ENCODE measurements at places on chromosomes 4 and X. TPM values are rescaled to one million over a fixed set of nuclear protein-coding genes. Genes with fewer than 3 reads are reported as not detected.

DNA sequence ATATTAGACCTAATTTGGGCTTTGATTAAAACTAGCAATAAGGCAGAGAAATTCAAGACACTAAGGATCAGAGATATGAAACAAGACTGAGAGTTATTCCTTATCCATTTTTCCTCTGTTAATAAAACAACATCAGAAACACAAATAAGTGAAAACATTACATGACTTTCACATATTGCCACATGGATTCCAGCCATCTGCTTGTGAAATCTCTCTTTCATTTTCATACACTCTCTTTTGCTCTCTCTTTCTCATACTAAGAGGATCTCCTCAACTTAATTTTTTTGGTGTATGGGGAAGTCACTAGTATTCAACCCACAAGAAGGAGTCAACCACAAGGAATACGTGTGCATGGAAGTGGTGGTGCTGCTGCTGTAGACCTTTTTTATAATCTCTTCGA lies 183.0 kb downstream of the LDB2 start:
- no peaks in the 10 kb centered on the region for H3K27me3 ChIP-seq
- no peaks in the 10 kb centered on the region for H3K36me3 ChIP-seq
- no peak overlapping the region for H3K27ac ChIP-seq
- DNase-seq = no peak
- no peak overlapping the region for H3K4me3 ChIP-seq

DNA sequence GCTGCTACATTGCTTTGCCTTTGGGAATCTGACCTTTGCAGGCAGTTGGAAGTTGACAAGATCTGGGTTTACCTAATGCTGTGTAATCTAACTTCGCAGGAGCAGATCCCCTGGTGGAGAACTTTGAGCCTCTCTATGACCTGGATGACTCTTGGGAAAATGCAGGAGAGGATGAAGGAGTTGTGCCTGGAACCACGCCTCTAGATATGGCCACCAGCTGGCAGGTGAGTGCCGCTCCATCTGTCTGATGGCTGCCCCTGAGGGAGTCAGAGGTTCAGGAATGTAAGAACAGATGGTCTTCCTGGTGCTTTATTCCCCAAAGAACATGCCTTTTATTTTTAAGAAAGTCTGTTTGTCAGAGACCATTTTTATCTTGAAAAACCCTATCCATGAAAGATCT lies 109.3 kb downstream of the NFKB1 start:
- no peaks in the 10 kb centered on the region for H3K27me3 ChIP-seq
- DNase-seq = no peak
- H3K36me3 ChIP-seq = peaks cover 32% of the 10 kb centered on the region
- H3K4me3 ChIP-seq = no peak overlapping the region
- H3K27ac ChIP-seq = no peak overlapping the region
- no peaks in the 10 kb centered on the region for H3K4me1 ChIP-seq

DNA sequence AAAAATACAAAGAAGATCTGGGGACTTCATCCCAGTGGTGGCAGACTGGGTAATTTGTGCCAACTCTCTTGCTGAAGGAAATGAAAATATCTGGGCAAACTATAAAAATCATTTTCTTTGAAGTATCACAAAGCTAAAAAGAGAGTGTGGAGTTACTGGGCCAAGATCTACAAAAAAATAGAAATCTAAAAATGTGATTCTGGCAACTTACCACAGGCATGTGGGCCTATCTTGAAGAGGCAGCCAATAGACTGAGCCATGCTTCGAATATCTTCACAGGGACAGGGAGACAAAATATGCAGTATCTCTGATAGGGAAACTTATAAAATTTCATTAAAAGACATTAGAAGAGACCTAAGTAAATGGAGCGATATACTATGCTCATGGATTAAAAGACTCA lies 168.8 kb downstream of the RCHY1 start:
- no peaks in the 10 kb centered on the region for H3K4me1 ChIP-seq
- H3K27ac ChIP-seq = no peak overlapping the region
- H3K4me3 ChIP-seq = no peak overlapping the region
- no peak for DNase-seq
- no peaks in the 10 kb centered on the region for H3K27me3 ChIP-seq
- no peaks in the 10 kb centered on the region for H3K36me3 ChIP-seq

FAM156A gene
- 20.0 TPM for total RNA-seq

- no peak for DNase-seq
- no peaks in the 10 kb centered on the region for H3K4me1 ChIP-seq
- H3K27me3 ChIP-seq = no peaks in the 10 kb centered on the region
- no peak overlapping the region for H3K4me3 ChIP-seq
- peak overlapping the region; percentile 15 for H3K27ac ChIP-seq
These were observed 37.5 kb upstream of the ADH1C start for GRCh38 chr4:99390055-99390454.

CPZ gene
- 1.5 TPM for total RNA-seq

GRCh38 chr4:107654694-107655093 lies 65.3 kb downstream of the PAPSS1 start:
- no peaks in the 10 kb centered on the region for H3K27me3 ChIP-seq
- no peak for DNase-seq
- H3K4me1 ChIP-seq = no peaks in the 10 kb centered on the region
- H3K27ac ChIP-seq = no peak overlapping the region
- no peak overlapping the region for H3K4me3 ChIP-seq

UGT2A2 gene
- total RNA-seq = not detected

- no peak overlapping the region for H3K4me3 ChIP-seq
- no peaks in the 10 kb centered on the region for H3K27me3 ChIP-seq
- H3K36me3 ChIP-seq = no peaks in the 10 kb centered on the region
- H3K4me1 ChIP-seq = no peaks in the 10 kb centered on the region
These were observed 782.2 kb downstream of the ARAP2 start for GRCh38 chr4:35461931-35462659.

- H3K27me3 ChIP-seq = no peaks in the 10 kb centered on the region
- H3K36me3 ChIP-seq = no peaks in the 10 kb centered on the region
- DNase-seq = no peak
- no peak overlapping the region for H3K27ac ChIP-seq
- no peaks in the 10 kb centered on the region for H3K4me1 ChIP-seq
These were observed 4.6 kb upstream of the RS1 start for GRCh38 chrX:18676470-18676869.

FHDC1 gene
- 13.9 TPM for total RNA-seq

SMARCA5 gene
- total RNA-seq = 41.2 TPM

- H3K4me3 ChIP-seq = no peak overlapping the region
- H3K36me3 ChIP-seq = no peaks in the 10 kb centered on the region
- no peak overlapping the region for H3K27ac ChIP-seq
- no peaks in the 10 kb centered on the region for H3K4me1 ChIP-seq
These were observed 10.2 kb upstream of the CRLF2 start for GRCh38 chrX:1222531-1223241.

- H3K36me3 ChIP-seq = no peaks in the 10 kb centered on the region
- peaks cover 3% of the 10 kb centered on the region for H3K27me3 ChIP-seq
- no peak for DNase-seq
- H3K4me1 ChIP-seq = no peaks in the 10 kb centered on the region
- H3K4me3 ChIP-seq = no peak overlapping the region
- no peak overlapping the region for H3K27ac ChIP-seq
These were observed 14.9 kb upstream of the PDZD4 start for GRCh38 chrX:153845195-153845594.

DNA sequence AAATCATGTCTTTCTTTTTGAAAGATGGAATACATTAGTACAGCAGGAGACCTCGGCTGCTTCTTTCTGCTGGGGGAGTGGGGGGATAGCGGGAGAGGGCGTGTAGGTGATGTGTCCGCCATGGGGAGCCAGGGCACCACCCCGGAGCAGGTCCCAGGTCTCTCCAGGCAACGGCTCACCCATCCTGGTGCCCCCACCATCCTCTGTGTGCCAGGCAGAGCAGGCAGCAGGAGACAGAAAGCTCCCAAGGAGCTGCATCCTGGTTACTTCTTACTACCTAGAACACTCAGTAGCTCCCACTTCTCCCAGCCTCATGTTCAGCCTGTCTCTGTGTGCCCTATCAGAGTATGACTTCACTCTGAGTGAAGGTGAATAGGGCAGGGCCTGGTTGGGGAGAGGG lies 23.6 kb downstream of the TNIP2 start:
- no peaks in the 10 kb centered on the region for H3K36me3 ChIP-seq
- DNase-seq = no peak
- H3K27me3 ChIP-seq = no peaks in the 10 kb centered on the region
- H3K27ac ChIP-seq = no peak overlapping the region
- H3K4me3 ChIP-seq = no peak overlapping the region
- H3K4me1 ChIP-seq = no peaks in the 10 kb centered on the region

CSN1S1 gene
- total RNA-seq = not detected

AVPR2 gene
- 0.24 TPM for total RNA-seq

PCSK1N gene
- 10.1 TPM for total RNA-seq

GRCh38 chrX:118615141-118615540 lies 112.3 kb upstream of the IL13RA1 start:
- H3K4me3 ChIP-seq = no peak overlapping the region
- H3K27me3 ChIP-seq = no peaks in the 10 kb centered on the region
- H3K27ac ChIP-seq = no peak overlapping the region

- DNase-seq = no peak
- H3K27me3 ChIP-seq = no peaks in the 10 kb centered on the region
- H3K36me3 ChIP-seq = no peaks in the 10 kb centered on the region
- H3K4me3 ChIP-seq = no peak overlapping the region
- H3K27ac ChIP-seq = no peak overlapping the region
These were observed 776 bp downstream of the PABPC4L start for GRCh38 chr4:134200811-134201215.

SMC1A gene
- 124 TPM for total RNA-seq

GRCh38 chrX:116490104-116490503 lies 27.3 kb upstream of the CT83 start:
- H3K36me3 ChIP-seq = no peaks in the 10 kb centered on the region
- no peak for DNase-seq
- H3K27me3 ChIP-seq = no peaks in the 10 kb centered on the region
- no peak overlapping the region for H3K4me3 ChIP-seq
- H3K27ac ChIP-seq = no peak overlapping the region

PNMA3 gene
- 0.21 TPM for total RNA-seq

ASB11 gene
- not detected for total RNA-seq

DNA sequence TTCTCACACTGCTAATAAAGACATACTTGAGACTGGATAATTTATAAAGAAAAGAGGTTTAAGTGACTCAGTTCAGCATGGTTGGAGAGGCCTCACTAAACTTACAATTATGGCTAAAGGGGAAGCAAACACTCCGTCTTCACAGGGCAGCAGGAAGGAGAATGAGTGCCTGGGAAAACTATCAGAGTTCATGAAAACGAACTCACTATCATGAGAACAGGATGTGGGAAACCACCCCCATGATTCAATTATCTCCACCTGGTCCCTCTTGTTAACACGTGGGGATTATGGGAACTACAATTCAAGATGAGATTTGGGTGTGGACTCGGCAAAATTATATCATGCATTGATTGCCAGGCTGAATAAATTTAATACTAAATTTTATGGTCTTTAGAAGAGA lies 592.7 kb downstream of the GRXCR1 start:
- H3K27me3 ChIP-seq = no peaks in the 10 kb centered on the region
- H3K4me1 ChIP-seq = no peaks in the 10 kb centered on the region
- H3K36me3 ChIP-seq = no peaks in the 10 kb centered on the region
- no peak overlapping the region for H3K4me3 ChIP-seq
- no peak overlapping the region for H3K27ac ChIP-seq

- no peak overlapping the region for H3K4me3 ChIP-seq
- DNase-seq = peak; percentile 24
- no peaks in the 10 kb centered on the region for H3K27me3 ChIP-seq
- no peak overlapping the region for H3K27ac ChIP-seq
These were observed 359.5 kb upstream of the FGF16 start for GRCh38 chrX:77087529-77088169.

DNA sequence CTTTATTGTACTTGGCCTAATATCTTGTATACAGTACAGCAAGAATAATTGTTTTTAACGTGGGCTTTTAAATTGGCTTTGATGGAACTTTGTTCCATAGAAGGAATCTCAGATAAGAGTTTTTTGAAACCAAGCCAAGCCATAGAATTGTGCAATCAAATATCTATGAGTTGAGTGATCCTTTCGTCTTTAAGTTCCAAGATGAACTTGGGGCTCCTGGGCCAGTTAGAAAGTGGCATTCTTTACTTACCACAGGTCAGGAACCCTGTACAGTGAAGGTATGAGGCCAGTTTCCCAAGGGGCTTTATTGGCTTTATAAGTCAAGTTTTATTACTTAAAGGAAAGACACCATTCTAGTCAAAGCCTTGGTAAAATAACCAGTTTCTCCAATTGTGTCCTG lies 2104.2 kb downstream of the PCDH7 start:
- no peak overlapping the region for H3K27ac ChIP-seq
- H3K27me3 ChIP-seq = no peaks in the 10 kb centered on the region
- H3K4me3 ChIP-seq = no peak overlapping the region
- H3K4me1 ChIP-seq = no peaks in the 10 kb centered on the region

- H3K4me3 ChIP-seq = no peak overlapping the region
- H3K27ac ChIP-seq = no peak overlapping the region
- no peaks in the 10 kb centered on the region for H3K4me1 ChIP-seq
- no peak for DNase-seq
- no peaks in the 10 kb centered on the region for H3K27me3 ChIP-seq
These were observed 246.0 kb downstream of the FBXW7 start for GRCh38 chr4:152289941-152290340.

DNA sequence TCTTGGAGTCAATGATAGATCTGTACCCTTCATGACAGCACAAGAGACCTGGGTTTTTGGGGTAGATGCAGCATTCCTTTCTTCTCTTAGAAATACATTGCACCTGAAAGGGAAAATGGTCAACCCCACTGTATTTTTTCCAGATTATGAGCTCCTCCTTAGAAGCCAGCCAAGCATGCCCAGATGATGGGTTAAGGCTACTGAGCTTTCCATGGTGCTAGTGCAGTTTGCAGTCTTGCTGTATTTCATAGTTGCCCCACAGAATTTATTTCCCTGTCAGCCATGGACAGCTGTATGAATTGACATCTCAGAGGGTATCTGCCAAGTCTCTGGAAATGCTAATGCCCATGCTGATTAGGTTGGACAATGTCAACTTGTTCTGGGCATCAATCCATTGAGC lies 73.7 kb upstream of the H2AZ1 start:
- no peaks in the 10 kb centered on the region for H3K36me3 ChIP-seq
- H3K4me3 ChIP-seq = no peak overlapping the region
- DNase-seq = no peak

GRCh38 chr4:145956288-145956890 lies 17.8 kb upstream of the ZNF827 start:
- no peaks in the 10 kb centered on the region for H3K27me3 ChIP-seq
- H3K27ac ChIP-seq = no peak overlapping the region
- H3K36me3 ChIP-seq = no peaks in the 10 kb centered on the region

GRCh38 chr4:86487738-86488348 lies 106.3 kb upstream of the PTPN13 start:
- no peaks in the 10 kb centered on the region for H3K4me1 ChIP-seq
- no peak overlapping the region for H3K4me3 ChIP-seq
- no peak overlapping the region for H3K27ac ChIP-seq
- H3K36me3 ChIP-seq = no peaks in the 10 kb centered on the region
- no peaks in the 10 kb centered on the region for H3K27me3 ChIP-seq
- no peak for DNase-seq

TRAM1L1 gene
- total RNA-seq = 0.20 TPM

SPOCK3 gene
- not detected for total RNA-seq

DNA sequence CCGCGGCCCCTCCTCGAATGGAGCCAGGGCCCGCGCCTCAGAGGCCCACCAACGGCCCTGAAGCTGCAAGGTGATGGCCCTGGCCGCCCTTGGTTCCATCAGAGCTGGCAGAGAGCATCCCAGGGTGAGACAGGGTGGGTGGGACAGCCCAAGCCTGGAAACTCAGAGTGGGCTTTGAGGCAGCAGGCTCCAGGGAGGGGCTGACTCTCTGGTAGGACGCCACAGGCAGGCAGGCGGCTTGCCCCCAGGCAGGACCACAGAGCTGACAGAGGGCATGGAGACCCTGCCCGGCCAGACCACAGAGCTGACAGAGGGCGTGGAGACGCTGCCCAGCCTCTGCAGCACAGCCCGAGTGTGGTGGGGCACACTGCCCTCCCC lies 4.8 kb downstream of the MYL5 start:
- DNase-seq = no peak
- H3K4me1 ChIP-seq = peaks cover 4% of the 10 kb centered on the region
- H3K27ac ChIP-seq = no peak overlapping the region
- H3K27me3 ChIP-seq = no peaks in the 10 kb centered on the region
